Bronchial smooth muscle cell (primary cell): ENCODE measurements at places on chromosomes 7 and 10. TPM values are rescaled to one million over a fixed set of nuclear protein-coding genes. Genes with fewer than 3 reads are reported as not detected.

The GARIN1A gene
- 0.52 and 0.63 TPM in 2 replicates for total RNA-seq

The OR2A1 gene
- total RNA-seq = 0.09 TPM in 1 of 2 replicates, not detected in the other

The RBP3 gene
- not detected in 2 replicates for total RNA-seq

The POU6F2 gene
- not detected in 2 replicates for total RNA-seq

The RPEL1 gene
- total RNA-seq = under 0.01 TPM in 1 of 2 replicates, not detected in the other

The RGR gene
- not detected in 2 replicates for total RNA-seq

The PVRIG gene
- total RNA-seq = not detected in 2 replicates

The CCDC172 gene
- not detected in 2 replicates for total RNA-seq

The PNLIPRP3 gene
- total RNA-seq = under 0.01 TPM in 1 of 2 replicates, not detected in the other

The RAB18 gene
- total RNA-seq = 33.2 and 37.0 TPM in 2 replicates

The FAM20C gene
- 37.5 and 61.9 TPM in 2 replicates for total RNA-seq

The GSAP gene
- 3.2 and 4.7 TPM in 2 replicates for total RNA-seq

The MKRN1 gene
- 80.1 and 108 TPM in 2 replicates for total RNA-seq

The PCLO gene
- under 0.01 TPM in 2 replicates for total RNA-seq

The PIK3CG gene
- not detected in 2 replicates for total RNA-seq

The PLXDC2 gene
- total RNA-seq = 3.8 and 9.5 TPM in 2 replicates

The CYP2C8 gene
- total RNA-seq = under 0.01 TPM in 1 of 2 replicates, not detected in the other

The PON3 gene
- total RNA-seq = under 0.01 TPM in 1 of 2 replicates, not detected in the other

The AASS gene
- 22.4 and 33.1 TPM in 2 replicates for total RNA-seq

The DMBT1 gene
- under 0.01 TPM in 2 replicates for total RNA-seq
